B cell (primary cell): ENCODE measurements at places on chromosomes 5 and 9. TPM values are rescaled to one million over a fixed set of nuclear protein-coding genes. Genes with fewer than 3 reads are reported as not detected.

DNA sequence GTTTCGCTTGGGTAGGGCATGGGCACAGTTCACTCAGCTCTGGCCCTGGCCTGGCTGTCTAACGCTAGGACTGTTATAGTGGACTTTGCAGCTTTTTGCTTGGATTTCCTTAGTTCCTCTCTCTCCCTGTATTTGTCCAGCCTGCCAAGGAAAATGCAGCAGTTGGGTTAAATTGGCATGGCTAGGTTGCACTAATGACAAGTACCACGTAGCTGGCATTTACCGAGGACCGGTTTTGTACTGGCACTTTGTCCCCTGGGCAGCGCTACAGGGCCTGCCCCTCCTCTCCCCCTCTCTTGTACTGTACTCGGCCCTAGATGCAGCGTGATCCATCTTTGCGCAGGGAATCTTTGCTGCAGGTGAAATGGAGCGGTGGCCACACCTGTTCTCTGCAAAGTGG lies 2.4 kb downstream of the WDR5 start:
- DNase-seq, result no peak

- no peak for DNase-seq
These were observed 113.2 kb upstream of the SNX2 start for GRCh38 chr5:122661496-122662180.

Gene FKTN
- total RNA-seq, result 16.2 and 18.3 TPM in 2 replicates

Gene IQGAP2
- total RNA-seq, result 12.3 and 15.0 TPM in 2 replicates

Gene RNF208
- total RNA-seq, result 1.1 and 1.4 TPM in 2 replicates

Gene IZUMO3
- total RNA-seq, result not detected in 2 replicates
